T-cell (primary cell): ENCODE measurements at places on chromosomes 1 and 21.

GRCh38 chr1:205907794-205908193 is 35.5 kb downstream of the SLC26A9 start:
- DNase-seq, result no peak

- DNase-seq, result no peak
Measured at GRCh38 chr1:239361403-239361802, 25.0 kb upstream of the CHRM3 start.

DNA sequence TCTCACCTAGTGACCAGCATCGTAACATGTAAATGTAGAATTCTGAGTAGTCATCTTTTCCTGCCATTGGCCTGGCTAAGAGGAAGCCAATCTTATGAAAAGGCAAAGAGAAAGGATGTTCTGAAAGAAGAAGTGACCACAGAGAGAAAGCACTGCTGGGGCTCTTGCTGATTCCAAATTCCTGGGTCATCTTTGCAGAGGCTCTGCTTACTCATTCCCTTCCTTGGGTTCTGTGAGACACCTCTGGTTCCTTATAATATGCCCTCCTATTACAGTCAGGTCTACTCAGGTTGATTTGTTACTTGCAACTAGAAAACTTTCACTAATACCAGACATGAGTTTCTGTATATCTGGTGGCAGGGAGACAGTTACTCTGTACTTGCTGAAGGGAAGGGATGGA is 198.8 kb upstream of the C8B start:
- no peak for DNase-seq

DNA sequence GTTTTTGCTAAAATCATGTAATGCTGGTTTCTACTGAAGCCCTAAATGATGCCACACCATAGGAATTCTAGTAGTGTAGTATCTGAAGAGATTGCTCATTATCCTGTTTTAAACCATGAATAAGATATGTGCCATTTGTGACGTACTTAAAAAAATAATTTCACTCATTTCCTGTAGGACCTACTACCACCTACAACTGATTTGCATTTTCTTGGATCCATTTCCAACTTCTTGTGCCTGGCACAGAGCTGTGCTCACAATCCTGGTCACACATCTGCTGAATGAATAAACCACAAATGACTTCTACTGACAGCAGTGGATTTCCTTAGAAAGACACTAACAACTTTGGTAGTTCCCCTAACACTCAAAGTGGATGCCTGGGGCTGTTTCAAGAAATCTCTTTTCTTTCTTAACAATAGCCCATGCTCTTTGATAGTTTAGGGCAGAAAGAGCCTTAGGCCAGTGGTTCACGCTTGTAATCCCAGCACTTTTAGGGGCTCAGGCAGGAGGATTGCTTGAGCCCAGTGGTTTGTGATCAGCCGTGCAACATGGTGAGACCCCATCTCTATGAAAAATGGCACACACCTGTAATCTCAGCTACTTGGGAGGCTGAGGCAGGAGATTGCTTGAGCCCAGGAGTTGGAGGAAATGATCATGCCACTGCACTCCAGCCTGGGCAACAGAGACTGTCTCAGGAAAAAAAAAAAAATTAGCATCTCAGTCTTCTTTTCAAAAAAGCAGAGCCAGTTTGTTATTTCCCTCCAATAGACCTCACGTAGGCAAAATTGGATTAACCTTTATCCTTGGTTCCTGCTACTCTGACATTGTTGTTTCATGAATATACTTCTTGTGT is 13.0 kb upstream of the BATF3 start:
- no peak for DNase-seq

- no peak for DNase-seq
Measured at GRCh38 chr1:157176591-157177121, 38.5 kb upstream of the ETV3 start.

- no peak for DNase-seq
Measured at GRCh38 chr1:200893411-200893901, 1.2 kb upstream of the INAVA start.

- DNase-seq, result no peak
Measured at GRCh38 chr1:214402613-214403083, 121.7 kb downstream of the SMYD2 start.

GRCh38 chr1:111174070-111174469 is 26.4 kb downstream of the DENND2D start:
- DNase-seq, result no peak

DNA sequence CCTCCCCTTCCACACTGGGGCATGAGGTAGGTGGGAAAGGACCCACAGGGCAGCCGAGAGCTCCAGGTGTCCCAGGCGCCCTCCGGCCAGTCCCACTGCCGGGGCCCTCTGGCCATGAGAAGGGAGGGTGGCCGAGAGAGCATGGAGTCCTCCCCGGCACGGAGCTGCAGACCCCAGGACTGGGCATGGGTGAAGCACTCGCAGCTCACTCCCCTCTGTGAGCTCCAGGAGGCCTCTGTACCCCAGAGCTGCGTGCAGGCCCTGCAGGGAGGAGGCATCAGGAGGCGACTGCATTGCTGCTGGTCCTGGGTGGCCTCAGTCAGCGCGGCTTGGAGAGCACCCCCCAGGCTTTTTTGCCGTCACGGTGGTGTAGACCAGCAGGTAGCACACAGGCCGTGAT is 80.1 kb upstream of the TTC34 start:
- no peak for DNase-seq

DNA sequence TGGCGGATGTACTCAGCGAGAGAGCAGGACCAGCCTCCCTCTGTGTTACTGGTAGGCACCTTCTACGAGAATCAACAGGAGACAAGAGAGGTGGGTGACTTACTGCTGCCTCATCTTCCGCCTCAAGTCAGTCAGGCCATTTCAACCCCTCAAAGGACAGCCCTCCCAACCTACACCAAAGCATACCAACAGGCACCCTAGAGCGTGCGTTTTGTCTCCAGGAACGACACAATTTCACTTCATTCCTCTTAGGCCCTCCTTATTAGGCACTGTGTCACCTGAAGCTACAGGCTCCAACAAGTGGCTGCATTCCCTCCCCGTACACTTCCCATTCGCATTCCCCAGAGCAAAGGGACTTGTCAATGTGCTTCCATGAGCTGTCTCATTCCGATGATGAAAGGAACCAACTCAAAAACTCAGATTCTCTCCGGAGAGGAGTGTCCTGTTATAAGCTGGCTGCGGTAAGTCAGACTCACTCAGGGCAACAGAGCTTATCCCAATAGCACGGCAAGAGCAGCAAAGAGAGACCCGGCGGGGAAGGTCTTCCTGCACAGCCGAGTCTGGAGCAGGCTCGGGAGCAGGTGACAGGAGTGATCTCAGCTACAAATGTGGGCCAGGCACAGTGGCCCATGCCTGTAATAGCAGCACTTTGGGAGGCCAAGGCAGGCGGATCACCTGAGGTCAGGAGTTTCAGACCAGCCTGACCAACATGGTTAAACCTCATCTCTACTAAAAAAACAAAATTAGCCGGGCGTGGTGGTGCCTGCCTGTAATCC is 120.6 kb upstream of the IFFO2 start:
- DNase-seq, result no peak

DNA sequence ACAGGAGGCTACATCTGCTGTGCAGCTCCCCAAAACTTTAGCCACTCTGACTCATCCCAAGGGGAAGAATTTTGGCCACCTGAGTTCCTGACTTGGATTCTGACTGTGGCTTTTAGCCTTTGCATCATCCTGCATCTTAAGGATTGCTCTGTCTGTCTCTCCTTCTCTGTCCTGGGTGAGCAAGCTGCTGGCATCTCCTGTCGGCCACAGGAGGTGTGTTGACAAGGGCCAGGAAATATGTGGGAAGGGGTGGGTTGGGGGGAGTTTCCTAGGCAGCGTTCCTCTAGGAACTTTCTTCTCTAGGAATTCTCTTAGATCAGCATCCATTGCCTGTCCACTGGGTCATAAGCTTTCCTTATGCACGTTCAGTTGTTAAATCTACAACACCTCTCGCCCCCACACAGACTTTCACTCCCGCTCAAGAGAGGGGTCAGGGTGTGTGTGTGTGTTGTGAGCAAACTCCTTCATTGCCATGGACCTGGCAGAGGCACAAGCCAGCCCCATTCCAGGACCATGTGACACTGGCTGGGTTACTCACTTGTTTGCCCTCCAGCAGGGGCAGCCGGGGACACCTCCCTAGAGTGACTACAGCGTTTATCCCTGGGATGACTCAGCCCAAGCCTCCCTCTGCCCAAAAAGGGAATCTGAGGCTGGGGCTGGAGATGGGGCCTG is 145.0 kb upstream of the DUSP10 start:
- DNase-seq, result no peak

GRCh38 chr1:40477678-40478053 is 576 bp downstream of the ZFP69 start:
- no peak for DNase-seq

DNA sequence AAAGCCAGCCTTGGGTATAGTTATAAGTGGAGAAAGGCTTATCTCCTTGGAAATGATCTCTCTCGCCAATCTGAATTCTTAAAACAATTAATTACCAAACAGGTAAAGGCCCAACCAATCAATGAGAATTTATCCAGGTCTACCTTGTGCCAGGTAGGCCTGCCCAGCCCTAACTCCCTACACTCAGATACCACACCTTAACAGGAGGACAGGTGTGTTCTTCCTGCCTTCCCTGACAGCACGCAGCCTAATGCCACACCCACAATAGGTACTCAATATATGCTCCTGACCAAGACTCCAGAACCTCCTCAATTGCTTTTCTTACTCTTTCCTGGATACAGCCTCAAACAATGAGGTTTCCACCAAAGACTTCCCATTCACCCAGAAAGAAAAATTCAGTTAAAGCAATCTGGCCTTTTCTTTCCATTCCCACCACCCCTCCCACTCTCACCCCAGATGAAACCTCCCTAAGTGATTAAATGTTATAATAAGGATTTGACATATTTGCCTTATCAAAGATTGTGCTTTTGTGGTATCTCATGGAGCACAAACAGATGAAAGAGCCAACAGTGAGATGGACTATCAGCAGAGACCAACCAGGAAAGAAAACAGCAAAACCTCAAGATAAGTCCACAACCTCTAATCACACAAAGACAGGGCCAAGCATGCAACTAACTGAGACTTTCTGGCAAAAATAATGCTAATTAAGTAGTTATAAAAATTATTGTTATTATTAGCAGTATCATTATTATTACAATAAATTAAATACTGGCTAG is 25.6 kb downstream of the TRABD2B start:
- no peak for DNase-seq

GRCh38 chr1:206864939-206865671 is at the start of gene IL20:
TSS of gene IL20 (plus strand) at chr1:206865623. CDS start at chr1:206865853, 230 bp downstream.
- peak; percentile 86 for DNase-seq

DNA sequence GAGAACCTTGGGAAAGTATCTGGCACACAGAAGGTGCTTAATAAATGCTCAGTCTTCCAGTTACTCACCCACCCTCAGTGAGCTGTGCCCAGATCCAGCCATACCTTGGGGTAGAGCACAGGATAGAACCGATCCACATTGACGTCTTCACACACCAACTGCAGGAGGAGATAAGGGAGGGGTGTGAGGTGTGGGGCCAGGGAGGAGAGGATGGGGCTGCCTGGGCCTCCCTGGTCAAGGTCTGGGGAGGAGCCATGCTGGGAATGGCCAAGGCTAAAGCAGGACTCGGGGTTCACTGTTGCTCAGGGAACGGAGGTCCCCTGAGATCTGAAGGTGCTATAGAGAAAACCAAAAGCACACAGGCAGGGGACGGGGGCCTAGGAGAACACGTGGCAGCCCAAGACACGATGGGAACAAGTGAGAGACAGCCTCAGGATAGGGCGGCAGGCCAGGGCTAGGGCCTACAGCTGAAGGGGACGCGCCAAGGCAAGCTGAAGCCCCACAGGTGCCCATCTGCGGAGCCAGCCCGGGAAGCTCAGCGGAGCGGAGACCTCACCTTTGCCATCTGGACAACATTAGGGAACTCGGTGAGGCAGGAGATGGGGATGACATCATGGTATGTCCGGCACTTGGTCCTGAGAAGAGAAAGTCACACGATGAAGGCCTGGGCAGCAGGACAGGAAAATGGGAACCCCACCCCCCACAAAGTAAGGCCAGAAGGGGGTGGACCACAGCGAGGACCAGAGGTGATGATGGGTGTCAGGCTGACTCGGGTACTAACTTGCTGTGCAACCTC is 55.9 kb downstream of the RAP1GAP start:
- DNase-seq, result no peak

GRCh38 chr1:93779540-93780165 is 98.0 kb upstream of the BCAR3 start:
- DNase-seq, result no peak

- DNase-seq, result no peak
Measured at GRCh38 chr1:61828805-61829204, 86.5 kb downstream of the PATJ start.

- DNase-seq, result no peak
Measured at GRCh38 chr1:89211035-89211634, 12.4 kb upstream of the GBP4 start.
